HCT116 (cell line): ENCODE measurements at places on chromosomes 7 and 10. TPM values are rescaled to one million over a fixed set of nuclear protein-coding genes. Genes with fewer than 3 reads are reported as not detected.
A peak's percentile ranks its signal among the peaks of the same experiment; 100 is the strongest.

DNA sequence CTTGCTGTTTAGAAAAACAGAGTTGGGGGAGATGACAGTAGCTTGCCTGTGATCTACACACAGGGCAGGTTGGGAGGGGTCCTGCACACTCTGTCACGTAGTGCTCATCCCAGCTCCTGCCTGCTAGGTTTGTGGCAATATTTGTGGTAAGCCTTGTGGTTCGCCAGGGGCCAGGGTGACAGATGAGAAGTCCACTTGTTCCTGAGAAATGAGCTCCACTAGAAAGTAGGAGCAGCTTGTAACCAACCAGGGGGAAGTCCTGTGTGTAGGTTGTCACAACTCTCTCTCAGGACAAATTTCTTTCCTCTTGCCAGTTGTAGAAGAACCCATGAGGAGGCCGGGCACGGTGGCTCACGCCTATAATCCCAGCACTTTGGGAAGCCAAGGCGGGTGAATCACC is 147.0 kb downstream of the TCF7L2 start:
- DNase-seq = no peak

- peak; percentile 32 for DNase-seq
Observed at GRCh38 chr10:114550756-114551635, 107.1 kb downstream of the ABLIM1 start.

DNA sequence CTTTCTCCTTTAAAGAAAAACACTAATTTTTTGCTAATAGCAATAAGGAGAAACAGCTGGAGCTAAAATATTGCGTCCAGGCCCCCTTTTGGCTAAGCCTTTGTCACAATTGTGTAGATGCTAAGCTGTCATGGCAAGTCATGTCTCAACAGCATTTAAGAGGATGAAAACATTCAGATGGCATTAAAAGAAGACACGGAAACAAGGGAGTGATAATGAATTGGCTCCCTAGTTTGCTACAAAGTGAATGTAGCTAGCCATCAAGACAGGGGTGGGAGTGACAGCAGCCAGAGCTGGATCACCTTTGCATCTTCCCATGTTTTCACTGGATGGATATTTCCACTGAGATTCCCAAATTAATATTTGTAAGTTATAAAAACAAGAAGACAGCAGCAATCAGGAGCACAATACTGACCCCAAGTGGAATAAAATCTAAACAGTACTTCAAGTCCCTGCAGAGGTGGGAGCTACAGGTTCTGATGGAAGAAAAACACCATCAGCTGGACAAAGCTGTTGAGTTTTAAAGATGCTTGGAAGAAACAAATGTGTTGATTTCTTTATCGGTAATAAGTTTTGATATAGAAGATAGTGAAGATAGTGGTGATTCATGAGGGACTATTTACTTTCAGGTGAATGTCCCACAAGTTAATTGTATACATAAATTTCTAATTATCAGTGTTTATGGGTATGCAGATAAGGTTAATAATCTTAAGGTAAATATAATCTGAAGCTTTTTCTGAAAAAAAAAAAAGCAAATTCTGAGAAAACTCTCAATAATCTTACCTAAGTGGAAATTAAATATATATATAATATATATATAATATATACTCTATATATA is 129.4 kb downstream of the SLC16A9 start:
- DNase-seq = peak; percentile 32

GRCh38 chr7:38020121-38020785 is 99.8 kb downstream of the EPDR1 start:
- no peak for DNase-seq

- no peak for DNase-seq
Observed at GRCh38 chr7:12103948-12104347, 107.1 kb upstream of the TMEM106B start.

DNA sequence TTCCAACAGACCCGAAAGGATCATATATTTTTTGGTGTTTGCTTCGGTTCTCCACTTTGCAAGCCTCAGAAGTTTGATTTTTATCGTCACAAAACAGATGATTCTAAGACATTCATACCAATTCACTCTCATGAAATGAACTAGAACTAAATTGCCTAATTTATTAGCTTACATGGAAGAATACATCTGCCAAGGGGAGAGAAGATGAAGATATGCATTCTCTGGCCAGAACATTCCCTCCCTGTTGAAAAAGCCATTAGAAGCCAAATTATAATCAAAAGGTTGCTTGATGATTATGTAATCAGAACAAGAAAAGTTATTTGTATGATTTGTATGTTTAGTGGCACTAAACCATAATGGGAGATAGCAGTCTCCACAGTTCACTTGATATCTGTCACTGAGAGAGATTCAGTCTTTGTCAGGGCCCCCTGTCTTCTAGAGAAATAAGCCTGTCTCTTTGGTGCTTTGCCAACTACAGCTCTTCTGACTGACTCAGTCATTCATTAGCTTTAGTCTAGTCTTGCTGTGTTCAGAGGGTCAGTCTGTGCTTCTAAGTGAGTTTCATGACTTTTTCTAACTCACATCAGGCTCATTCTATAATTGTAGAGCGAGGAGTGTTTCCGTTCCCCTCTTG is 95.3 kb upstream of the GNAI1 start:
- no peak for DNase-seq

GRCh38 chr10:124289851-124290795 is 128.6 kb downstream of the OAT start:
- DNase-seq = no peak

- DNase-seq = no peak
Observed at GRCh38 chr10:79375321-79376077, 28.2 kb downstream of the PPIF start.

- no peak for DNase-seq
Observed at GRCh38 chr10:32379950-32380551, 33.1 kb upstream of the EPC1 start.

DNA sequence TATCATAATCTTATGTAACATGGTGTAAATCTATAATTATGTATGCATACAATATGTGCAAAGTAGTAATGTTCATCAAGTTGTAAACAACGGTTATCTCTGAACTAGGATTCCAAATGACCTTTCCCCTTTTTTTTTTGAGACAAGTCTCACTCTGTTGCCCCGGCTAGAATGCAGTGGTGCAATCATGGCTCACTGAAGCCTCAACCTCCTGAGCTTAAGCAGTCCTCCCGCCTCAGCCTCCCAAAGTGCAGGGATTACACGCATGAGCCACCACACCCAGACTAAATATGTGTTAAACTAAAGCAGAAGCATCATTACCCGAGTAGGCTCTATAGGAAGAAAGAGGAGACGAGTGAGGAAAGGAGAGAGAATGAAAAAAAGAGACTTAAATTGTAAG is 7.8 kb upstream of the KMT2C start:
- no peak for DNase-seq

DNA sequence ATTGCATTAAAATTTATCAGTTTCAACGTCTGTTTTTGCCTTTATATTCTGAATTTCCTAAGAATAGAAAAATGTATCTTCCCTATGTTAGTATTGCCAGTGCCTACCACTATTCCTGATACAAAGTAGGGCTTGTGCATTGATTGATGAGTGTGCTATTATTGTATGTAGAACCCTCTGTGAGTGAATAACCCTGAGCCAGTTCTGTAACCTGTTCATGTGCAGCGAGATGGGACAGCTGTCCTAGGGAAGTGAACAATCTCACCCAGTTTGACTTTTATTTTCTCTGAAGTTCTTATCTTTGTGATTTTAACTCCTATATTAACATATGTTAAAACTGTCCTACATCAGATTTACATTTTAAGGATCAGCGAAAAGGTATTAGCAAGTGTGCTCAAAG is 178.4 kb upstream of the ADO start:
- DNase-seq = no peak

DNA sequence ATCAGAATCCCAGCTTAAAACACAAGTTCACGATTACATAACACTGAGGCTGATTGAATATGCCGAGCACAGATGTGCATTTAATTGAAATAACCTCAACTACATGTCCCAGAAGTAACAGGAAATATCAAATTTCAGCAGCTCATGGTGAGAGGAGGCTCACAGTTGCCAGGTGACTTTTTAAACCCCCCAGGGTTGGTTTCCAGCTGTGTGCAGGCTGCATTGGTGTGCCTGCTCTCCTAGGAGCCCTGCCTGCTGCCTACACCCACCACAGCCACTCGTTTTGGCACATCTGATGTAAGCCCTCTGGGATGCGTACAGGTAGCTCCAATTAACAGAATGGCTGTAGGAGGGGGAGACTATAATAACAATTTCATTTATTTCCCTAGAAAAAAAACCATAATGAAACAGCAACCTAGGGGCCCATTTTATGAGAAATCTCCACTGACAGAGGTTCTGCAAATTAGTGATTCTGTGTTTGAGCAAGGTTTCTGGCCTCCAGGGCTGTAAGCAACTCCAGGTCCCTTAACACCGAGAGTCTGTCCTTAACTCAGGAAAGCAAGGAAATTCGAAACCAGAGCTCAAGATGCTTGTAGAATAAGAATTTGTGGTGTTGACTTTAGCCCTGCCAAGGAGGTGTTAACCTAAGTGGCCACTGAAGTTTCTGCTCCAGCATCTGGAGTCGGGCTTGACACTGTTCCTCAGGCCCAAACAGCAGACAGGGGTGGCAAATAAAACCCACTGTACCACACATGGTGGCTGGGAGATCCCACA is 161.9 kb downstream of the BMPER start:
- DNase-seq = no peak

GRCh38 chr7:16561943-16562342 is 35.3 kb downstream of the LRRC72 start:
- DNase-seq = no peak

Gene INMT
- 0.32 TPM for total RNA-seq

Gene PTER
- 25.8 TPM for total RNA-seq

Gene ASAH2B
- 10.8 TPM for total RNA-seq

Gene NET1
- 51.2 TPM for total RNA-seq

Gene TMEM225B
- total RNA-seq = 3.1 TPM
